ENCODE measurements at places on chromosomes 2 and 18.
A peak's percentile ranks its signal among the peaks of the same experiment; 100 is the strongest.

GRCh38 chr2:237471438-237472186 is 15.4 kb upstream of the MLPH start:
- no peak for DNase-seq

DNA sequence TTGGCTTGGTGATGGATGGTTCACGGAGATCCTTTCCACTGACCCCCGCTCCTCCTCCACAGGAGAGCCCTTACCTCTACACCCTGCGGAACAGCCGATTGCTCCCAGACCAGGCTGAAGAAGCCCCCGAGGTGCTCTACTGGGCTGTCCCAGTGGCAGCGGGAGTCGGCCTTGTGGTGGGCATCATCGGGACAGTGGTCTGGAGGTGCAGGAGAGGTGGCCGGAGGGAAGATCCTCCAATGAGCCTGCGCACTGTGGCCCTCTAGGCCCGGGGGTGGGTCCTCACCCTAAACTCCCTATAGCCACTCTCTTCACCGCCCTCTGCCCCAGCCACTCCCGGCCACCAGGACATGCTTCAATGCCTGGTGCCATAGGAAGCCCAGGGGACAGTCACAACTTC is 108.8 kb upstream of the PPP1CB start:
- DNase-seq, result no peak

GRCh38 chr2:135709992-135710391 is 31.7 kb upstream of the UBXN4 start:
- DNase-seq, result peak; percentile 78

DNA sequence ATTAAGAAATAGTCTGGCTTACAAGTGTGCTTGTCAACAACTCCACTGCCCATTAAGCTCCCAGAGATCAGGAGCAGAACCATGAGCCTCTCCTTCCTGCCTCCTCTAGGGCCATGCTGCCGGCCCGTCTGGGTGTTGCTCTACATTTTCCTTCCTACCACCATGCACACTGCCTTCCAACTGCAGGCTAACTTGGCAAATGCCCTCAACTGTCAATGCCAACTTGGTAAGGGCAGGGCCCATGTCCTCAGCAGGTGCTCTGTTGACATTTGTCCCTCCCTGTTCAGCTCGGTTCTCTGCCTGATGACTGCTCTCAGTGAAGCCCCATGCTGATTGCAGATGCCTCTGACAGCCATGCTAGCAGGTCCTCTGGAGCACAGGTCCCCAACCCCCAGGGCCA is 345.2 kb downstream of the ALK start:
- no peak for DNase-seq

GRCh38 chr2:13433954-13434353 is 717.2 kb downstream of the TRIB2 start:
- DNase-seq, result no peak

DNA sequence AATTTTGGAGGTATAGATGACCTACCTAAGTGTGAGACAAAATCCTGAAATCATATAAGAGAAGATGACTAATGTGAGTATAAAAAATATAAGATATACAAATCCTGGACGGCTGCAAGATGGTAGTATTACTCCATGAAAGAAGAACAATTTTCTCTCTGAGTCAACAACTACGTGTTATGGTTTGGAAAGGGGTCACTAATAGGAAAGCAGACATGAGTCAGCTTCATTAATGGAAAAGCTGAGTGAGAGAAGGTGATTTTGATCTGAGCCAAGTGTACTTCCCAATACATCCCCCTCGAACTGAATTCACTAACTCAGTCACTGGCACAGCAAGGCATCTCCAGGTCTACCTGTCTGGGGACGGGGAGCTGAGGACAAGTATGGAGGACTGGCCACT is 20.1 kb upstream of the SELENOI start:
- no peak for DNase-seq

- DNase-seq, result no peak
Observed at GRCh38 chr2:100522430-100522829, 40.4 kb upstream of the PDCL3 start.

GRCh38 chr2:101883860-101884259 is 107.9 kb upstream of the IL1R2 start:
- DNase-seq, result no peak
